ENCODE measurements at places on chromosomes 2 and 18.

DNA sequence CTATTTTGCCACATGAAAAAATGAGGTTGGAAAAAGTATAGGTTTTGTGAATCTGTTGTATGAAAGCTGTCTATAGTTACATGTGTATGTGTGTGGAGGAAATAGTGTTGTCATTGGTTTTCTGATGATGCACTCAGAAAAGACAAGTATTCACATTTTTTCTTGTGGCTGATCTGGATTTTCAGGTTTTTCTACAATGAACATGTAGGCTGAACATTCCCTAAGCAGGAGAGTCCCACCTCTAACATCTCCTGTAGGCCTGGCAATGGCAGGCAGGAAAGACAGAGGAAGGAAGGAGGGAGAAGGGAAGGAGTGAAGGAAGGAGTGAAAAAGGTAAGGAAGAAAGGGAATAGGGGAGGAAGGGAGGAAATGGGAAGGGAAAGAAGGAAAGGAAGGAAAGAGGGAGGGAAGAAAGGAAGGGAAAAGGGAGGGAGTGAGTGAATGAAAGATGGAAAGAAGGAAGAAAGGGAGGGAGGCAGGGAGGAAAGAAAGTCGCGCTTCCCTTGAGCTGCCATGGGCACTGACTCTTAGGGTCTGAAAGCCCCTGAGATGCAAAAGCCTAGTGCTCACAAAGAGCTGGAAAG is 495 bp upstream of the IL36RN start:
- no peak for DNase-seq

DNA sequence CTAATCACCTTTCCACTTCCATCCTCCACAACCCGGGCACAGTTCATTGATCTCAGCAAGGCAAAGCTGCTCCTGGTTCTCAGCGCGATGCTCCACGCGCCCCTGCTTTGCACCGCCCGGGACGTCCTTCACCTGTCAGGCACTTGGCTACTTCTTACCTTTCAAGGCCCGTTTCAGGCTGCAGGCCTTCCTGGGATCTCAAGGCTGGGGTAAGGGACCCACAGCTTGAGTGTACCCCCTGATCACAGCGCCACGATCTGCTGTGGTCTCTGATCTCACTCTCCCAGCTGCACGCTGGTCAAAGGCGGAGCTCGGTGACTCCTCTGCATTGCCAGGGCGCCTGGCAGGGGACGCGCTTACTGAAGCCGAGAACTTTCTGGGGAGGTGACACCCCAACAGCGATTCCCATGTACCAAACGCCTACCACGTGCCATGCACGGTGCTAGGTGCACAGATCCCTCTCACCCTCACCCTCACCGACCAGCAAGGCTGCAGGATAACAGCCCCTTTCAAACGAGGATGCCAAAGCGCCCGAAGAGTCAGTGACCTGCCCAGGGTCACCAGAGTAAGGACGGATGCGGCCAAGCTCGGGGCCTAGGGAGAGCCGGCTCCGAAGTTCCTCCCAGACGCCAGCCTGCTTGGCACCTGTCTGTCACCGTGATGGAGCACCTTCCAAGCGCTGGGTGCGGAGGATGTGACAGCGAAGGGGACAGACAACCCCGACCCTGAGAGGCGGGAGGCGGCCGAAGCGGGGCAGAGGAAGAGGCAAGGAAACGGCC is 818 bp downstream of the ITGB1BP1 start:
- DNase-seq = peak; percentile 85

- DNase-seq = no peak
Measured at GRCh38 chr2:75071766-75072165, 113.3 kb downstream of the POLE4 start.

DNA sequence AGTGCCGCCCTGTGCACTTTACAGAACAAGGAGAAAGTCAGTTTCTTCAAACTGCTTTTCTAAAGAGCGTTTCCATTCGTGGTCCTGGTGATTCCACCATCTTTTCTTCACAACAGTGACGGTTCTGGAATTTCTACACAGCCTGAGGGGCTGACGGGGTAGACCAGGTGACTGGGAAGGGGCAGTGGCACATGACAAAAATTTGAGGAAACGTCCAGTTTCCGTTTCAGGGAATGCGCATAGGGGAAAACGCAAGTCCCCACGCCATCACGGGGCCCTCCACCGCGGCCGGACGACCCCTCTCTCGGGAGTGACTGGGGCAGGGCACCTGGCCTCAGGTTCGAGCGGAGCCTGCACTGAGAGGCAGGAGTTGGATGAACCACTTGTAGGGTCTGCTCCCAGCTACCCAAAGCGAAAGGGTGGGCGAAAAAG is 980 bp upstream of the SPTBN1 start:
- DNase-seq = no peak

GRCh38 chr2:168165397-168165796 is 82.0 kb downstream of the STK39 start:
- DNase-seq = no peak

DNA sequence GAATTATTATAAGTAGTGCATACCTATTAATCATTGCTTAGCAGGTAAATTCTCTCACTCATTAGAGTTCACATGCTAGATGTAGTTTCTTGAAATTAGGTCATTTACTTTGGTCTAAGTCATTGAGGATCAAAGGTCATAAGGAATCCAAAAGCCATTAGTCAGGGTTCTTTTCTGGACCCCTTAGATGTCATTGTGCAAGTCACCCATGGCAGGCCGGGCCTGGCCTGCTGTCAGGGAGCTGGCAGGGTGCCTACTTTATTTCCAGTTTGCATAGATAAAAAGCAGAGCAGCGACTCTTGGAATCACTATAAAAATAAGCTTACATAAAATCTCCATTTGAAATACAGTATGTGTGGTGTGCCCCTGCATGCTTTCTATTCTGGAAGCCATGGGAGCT is 91.3 kb downstream of the MEIS1 start:
- no peak for DNase-seq

All from activated CD4-positive, alpha-beta T cell treated with anti-CD3 and anti-CD28 coated beads, Interleukin-2, amount 10 ng/mL, durations not matched to agents 24 days and 14 days (primary cell).